ENCODE measurements at places on chromosomes 11 and 22.

DNA sequence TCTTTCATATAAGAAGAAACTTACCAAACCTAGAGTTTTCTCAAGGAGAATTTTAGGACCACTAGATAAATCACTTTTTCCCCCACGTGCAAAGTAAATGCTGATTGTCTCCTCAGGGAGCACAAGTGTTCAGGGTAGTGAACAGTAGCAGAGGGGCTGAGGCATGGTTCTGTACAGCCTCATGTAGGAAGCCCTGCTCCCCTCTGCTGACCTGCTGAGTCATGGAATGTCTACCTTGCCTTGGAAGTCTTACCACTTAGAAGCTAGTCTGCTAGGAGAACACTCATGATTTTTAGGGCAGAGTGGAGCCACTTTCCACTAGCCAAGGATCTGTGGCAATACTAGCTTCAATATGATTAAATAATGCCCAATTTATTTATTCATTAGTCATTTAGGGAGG, 2120.6 kb upstream of the RAG2 start:
- DNase-seq = no peak

- no peak for DNase-seq
Observed at GRCh38 chr11:61587951-61588727, 7.3 kb upstream of the SYT7 start.

- DNase-seq = no peak
Observed at GRCh38 chr11:79081471-79082031, 359.3 kb downstream of the TENM4 start.

DNA sequence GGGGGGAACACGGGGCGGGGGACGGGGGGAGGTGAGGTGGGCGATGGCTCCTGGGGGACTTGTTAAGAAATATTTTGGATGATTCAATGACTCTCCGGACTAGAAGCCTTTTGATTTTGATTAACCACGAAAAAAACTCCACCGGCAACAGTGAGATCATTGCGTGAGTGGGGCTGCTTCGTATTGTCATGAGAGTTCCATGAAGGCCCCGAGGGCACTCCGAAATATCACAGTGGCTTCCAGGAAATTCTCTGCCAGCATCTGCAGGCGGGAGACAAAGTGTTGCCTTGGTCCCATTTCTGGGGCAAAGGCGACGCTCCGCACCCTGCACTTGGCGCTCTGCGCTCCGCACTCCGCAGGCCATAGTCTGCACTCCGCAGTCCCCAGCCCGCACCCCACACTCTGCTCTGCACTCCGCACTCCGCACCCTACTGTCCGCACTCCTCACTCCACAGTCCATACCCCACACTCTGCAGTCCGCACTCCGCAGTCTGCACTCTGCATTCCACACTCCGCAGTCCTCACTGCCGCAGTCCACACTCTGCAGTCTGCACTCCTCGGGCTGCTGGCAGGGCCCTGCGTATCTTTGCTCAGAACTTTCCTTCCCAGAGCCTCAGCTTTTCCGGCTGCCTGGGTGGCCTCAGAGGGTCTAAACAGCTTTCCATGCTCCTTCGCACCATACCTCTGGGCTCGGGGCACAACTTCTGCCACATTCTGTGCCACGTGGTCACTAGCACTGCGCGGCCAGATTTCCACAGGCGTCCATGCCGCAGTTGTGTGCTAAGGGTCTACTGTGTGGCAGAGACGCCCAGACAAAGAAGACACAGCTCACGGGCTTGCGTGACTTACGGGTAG, 61.1 kb downstream of the LINC01488 start:
- no peak for DNase-seq

DNA sequence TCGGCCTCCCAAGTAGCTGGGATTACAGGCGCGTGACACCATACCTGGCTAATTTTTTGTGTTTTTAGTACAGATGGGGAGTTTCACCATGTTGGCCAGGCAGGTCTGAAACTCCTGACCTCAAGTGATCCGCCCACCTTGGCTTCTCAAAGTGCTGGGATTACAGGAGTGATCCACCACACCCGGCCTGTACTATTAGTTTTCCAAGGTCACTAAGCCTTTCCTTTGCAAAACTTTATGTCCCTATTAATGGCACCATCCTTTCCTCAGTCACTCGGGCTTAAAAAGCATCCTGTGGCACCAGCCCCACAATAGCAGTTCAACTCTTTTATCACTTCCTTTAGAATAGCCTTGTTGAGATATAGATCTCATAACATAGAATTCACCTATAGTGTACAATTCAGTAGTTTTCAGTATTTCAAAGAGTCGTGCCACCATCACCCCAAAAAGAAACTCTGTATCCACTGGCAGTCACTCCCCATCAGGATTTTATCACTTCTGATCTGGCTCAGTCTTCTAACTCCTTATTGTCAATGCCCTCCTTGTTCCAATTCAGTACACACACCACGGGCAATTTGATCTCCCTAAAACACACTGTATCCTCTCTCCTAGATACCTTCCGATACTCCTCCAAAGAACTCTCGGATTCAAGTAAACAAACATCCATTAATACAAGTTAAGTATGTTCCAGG, 921 bp upstream of the BCL2L13 start:
- DNase-seq = no peak

GRCh38 chr11:114192841-114193389, 103.3 kb upstream of the NNMT start:
- DNase-seq = no peak

- no peak for DNase-seq
Observed at GRCh38 chr22:36162127-36163034, 1.8 kb upstream of the APOL3 start.

DNA sequence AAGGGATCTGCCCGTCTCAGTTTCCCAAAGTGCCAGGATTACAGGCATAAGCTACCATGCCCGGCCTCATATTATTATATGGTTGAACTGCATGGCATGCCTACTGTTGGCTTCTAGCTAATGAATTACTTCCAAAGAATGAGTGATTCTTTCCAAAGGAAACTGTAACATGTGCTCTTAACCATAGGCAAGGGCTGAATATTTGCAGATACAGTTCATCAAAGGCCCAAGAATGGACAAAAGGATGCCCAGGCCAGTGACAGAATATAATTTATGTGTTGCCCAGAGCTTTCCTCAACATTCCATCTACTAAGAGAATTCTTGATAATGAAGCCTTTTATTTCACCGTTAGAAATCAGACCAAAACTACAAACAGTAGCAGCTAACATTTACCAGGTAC, 27.0 kb upstream of the CCDC89 start:
- no peak for DNase-seq

- no peak for DNase-seq
Observed at GRCh38 chr11:60753309-60753708, 3.4 kb upstream of the MS4A15 start.

DNA sequence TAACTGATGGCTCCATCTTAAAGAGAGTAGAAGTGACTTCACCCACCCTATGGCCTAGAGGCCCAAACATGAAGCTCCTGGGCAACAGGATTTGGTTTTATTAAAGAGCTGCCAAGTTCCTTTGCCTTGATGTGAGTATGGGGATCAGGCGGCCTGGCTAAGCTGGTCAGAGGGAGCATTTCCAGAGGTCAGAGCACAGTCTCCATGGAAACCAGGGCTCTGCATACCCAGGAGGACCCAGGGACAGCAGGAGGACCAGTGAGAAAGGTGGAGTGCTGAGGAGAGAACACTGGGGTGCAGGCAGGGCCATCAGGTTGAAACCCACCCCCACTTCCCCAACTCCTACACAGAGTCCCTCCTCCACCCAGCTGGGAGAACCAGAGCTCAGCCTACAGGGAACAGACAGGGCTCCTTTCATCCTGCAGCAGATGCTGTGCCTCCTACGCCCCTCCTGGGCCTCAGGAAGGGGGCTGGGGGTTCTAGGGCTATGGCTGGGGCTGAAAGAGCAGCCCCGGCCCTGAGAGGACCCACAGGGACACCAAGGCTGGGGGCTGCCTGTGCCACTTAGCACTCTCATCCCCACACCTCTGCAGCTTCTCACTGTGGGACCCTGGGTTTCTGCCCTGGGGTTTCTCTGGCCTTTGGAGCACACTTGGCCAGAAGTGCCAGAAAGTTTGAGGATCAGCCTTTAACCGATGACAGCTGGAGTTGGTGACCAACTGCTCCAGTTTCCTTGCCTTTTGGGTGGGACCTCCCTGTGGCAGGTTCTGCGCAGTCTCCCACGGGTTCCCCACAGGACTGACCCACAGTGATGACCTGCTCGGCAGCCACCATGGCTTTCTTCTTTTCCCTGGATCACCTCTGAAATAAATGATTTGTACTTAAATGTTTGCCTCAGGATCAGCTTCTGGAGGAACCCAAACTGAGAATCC, 13.8 kb upstream of the P2RY6 start:
- no peak for DNase-seq

- no peak for DNase-seq
Observed at GRCh38 chr11:120517390-120517761, 5.8 kb downstream of the GRIK4 start.

DNA sequence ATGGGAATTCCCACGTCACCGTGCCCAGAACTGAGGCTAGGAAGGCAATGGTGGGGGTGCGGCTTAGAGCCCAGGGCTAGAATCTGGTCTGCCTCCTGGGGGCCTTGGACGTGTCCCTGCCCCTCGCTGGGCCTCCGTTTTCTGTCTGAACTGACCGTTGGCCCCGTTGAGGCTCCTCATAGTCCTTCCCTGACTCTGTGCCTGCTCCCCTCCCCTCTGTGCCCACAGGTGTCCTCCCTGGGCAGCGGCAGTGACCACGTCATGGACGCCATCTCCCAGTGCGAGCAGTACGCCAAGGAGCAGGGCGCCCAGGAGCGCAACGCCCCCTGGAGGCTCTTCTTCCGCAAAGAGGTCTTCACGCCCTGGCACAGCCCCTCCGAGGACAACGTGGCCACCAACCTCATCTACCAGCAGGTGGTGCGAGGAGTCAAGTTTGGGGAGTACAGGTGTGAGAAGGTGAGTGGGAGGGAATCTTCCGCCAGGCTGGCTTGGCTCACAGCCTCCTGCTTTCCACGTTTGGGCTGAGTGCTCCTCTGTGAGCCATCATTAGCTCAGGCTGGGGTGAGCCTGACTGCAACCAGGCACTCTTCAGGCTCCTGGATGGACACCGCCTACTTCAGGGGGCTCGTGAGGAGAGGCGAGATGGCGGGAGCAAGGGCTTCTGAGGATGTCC, 63.9 kb downstream of the MYO7A start:
- DNase-seq = peak; percentile 46

GRCh38 chr22:49308300-49308699, 519.4 kb downstream of the BRD1 start:
- no peak for DNase-seq

DNA sequence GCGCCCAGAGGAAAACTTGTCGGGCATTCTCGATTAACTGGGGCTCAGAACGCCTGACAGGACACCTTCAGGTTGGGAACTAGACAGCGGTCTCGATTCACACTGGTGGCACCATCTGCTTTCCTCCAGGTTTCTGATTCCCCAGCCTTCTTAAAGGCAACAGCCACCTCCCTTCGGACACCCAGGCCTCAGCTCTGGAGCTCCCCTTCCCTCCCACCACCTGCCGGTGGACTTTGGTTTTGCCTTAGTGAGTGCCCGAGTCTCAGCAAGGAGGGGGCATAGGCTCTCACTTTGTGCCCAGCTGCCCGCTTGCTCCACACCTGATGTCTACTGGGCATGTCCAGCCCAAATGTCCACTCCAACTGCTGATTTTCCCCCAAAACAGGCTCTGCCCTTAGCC, 110.4 kb upstream of the PARVA start:
- DNase-seq = no peak

GRCh38 chr22:19174106-19175025, 4.2 kb downstream of the SLC25A1 start:
- no peak for DNase-seq

DNA sequence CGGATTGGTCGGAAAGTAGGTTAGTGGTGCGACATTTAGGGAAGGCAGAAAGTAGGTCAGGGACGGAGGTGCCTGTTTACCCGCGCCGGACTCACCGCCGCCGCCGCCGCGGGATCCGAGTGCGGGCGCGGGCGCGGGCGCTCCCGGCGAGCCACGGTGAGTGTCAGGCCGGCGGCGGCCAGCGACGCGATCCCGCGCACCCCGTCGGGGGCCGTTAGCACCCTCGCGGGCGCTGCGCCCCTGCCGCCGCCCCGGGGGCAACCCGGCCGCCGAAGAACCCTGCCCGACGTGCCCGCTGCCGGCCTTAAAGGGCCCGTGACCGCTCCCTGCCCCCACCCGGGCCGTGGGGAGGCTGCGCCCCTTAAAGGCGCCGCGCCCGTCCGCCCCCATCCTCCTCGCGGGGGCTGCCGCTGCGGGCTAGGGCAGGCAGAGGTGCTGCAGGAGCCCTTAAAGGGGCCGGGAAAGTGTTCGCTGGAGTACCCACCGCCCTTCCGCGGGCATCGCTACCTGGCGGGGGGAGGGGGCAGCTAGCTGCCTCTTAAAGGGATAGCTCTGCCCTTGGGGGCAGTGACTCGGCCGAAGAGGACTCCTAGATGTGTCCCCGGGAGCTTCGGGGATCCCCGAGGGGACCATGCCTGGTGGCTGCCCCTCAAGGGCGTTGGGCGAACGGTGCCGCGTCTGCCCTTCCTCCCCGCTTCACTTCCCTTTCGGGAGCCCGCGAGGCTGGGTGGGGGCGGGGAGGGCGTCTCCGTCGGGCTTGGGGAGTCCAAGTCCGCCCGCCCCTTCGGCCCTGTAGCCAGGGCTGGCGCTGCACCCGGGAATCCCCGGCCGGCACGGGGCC, at the start of gene BMAL1:
Gene BMAL1 (plus strand): TSS at position 23 of the 841 bp plus-strand sequence. CDS start 76,519 bp downstream, outside the sequence.
- no peak for DNase-seq

DNA sequence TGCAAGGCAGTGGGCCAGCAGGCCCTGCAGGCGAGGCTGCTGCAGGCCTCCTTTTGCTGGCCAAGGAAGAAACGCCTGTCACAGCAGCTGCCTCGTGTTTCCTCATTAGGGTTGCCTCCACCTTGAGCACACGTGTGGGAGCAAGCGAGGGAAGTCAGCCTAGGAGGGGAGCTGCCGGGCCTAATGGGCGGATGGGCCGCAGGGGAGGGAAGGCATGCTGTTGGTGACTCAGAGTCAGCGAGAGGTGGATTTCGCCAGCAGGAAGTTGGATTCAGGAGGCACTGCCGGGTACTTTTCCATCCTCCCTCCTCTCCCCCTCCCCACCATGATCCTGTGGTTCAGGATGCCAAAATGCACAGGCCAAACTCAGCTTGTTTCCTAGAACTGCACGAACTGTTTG, 498.7 kb downstream of the METTL15 start:
- DNase-seq = no peak

DNA sequence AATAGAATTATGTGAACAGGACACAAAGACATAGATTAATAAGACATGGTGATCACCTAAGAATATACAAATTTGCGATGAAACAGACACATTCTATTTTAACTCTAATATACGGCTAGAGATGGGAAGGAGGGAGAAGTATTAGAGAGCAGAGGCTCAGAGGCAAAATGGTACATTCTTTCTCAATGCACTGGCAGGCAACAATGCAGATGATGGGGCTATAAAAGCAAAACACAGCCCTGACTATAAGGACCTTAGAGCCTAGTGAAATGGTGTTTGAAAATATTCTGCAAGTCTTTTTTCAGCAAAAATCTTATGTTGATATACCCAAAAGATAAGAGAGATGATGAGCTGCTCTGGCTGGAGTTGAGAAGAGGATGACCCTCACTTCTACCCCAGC, 13.1 kb downstream of the TCF20 start:
- DNase-seq = no peak

Measured in Panc1 (cell line).